ENCODE measurements at places on chromosomes 4 and X.

DNA sequence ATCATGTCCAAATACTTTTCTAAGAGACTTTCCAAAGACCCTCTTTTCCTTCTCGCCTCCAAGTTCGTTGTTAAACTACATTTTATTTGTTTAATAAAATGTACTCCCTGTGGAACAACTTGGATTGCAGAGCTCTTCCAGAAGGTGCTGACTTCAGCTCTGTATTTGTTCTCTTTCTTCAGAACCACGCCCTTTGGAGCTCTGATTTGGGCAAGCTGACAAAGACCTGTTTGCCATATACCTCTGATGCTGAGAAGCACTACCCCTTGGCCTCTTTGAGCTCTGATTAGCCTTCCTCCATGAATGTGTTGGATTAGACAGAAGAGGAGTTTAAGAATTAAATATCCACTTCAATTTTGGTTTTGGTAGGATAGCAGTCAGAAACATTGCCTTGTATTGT lies 815.1 kb upstream of the POU3F4 start:
- no peak for DNase-seq

DNA sequence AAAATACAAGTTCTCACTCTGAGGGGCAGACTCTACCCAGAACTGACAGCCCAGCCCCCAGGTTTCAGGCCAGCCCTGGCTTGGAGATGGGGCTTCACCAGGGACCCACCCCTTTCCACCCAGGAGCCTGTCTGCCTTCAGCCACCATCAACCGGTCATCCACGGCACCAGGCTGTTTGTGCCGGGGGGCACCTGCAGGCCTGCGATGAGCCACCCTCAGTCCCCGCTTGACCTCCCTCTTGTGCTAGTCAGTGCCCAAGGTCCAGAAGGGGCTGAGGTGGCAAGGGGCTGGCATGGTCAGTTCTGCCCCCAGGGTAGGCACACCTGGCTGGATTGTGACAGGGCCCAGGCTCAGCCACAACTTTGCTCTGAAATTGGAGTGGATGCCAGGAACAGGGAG lies 82.1 kb downstream of the ADRA2C start:
- no peak for DNase-seq

GRCh38 chrX:26581091-26581490 lies 365.1 kb downstream of the MAGEB5 start:
- no peak for DNase-seq

DNA sequence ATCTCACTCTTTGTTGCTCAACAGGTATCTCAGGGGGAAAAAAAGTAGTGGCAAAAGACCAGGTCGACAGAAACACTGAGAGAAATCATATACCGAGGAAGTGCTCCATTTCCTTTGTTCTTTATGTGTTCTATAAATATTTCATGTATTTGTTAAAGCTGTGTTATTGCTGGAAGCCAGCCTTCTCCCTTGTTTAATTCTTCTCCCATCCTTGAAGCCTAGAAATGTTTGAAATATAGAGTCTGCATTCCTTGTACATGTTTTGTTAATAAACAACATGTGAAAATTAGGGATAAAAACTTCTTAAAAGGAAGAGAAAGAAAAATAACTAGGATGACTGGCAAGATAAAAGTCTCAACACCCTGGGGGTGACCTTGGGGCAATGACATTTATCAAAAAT lies 186.2 kb downstream of the ANKRD50 start:
- no peak for DNase-seq

DNA sequence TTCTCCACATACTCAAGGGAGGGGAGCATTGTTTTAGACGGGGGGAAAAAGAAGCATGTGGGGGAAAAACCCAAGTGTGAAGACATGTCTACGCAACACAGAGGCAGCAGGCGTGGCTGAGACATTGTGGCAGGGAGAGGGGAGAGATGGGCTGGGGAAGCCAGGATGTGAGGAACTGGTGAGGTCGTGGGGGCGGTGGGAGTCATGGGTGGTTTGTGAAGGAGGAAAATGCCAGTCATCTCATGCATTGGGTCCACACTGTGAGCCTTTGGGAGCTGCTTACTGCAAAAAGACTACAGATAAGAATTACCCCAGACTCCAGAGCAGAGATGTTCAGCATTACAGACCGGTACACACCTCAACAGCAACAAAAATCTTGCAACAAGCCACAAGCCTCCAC lies 2.1 kb downstream of the JAKMIP1 start:
- DNase-seq = no peak

DNA sequence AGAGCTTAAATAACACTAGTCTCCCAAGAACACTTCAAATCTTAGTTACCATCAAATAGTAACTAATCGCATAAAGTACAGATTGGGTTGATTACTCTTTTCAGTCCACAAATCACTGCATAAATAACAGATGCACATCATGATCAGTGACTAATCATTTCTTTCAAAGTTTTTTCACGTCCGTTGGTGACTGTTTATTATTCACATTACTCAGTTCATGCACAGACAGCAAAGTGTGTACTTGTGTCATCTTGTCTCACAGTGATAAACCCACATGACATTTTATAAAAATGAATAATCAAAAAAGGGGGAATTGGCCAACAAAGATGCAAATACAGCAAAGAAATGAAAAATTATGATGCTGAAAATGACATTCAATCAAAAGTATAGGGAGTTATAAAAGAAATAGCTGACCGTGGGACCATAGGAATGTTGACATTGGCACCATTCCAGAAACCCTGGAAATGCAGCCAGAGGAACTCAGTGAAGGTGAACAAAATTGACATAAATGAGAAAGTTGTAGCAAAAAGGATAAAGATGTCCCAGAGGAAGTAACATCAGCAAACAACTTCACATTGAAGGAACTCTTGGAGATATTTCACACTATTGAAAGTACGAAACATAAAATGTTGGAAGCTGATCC lies 161.5 kb downstream of the SOX3 start:
- DNase-seq = no peak

Measured in NCI-H1436 (cell line).